ENCODE measurements at places on chromosomes 13 and 19. TPM values are rescaled to one million over a fixed set of nuclear protein-coding genes. Genes with fewer than 3 reads are reported as not detected.

The CD79A gene
- 1.0 TPM for total RNA-seq

The FBXO17 gene
- 15.1 TPM for total RNA-seq

The IL11 gene
- total RNA-seq = not detected

The PRODH2 gene
- total RNA-seq = not detected

The COMP gene
- total RNA-seq = 15.7 TPM

The ZNF560 gene
- 0.52 TPM for total RNA-seq

The RUBCNL gene
- 3.7 TPM for total RNA-seq

The SOHLH2 gene
- 3.1 TPM for total RNA-seq

The F10 gene
- total RNA-seq = 33.9 TPM

The OR7C1 gene
- total RNA-seq = not detected

The POU2F2 gene
- 0.52 TPM for total RNA-seq

The AMH gene
- 0.52 TPM for total RNA-seq

The CEACAM16 gene
- 1.0 TPM for total RNA-seq

The ABCC4 gene
- total RNA-seq = 5.2 TPM

The ZSCAN22 gene
- total RNA-seq = 2.6 TPM

The ZNF724 gene
- 3.7 TPM for total RNA-seq

Measured in skeletal muscle tissue (tissue), 5 donors.